Activated naive CD4-positive, alpha-beta T cell (primary cell): ENCODE measurements at places on chromosomes 7 and 10.

GRCh38 chr10:131960631-131961046, 21.1 kb downstream of the BNIP3 start:
- DNase-seq: no peak

DNA sequence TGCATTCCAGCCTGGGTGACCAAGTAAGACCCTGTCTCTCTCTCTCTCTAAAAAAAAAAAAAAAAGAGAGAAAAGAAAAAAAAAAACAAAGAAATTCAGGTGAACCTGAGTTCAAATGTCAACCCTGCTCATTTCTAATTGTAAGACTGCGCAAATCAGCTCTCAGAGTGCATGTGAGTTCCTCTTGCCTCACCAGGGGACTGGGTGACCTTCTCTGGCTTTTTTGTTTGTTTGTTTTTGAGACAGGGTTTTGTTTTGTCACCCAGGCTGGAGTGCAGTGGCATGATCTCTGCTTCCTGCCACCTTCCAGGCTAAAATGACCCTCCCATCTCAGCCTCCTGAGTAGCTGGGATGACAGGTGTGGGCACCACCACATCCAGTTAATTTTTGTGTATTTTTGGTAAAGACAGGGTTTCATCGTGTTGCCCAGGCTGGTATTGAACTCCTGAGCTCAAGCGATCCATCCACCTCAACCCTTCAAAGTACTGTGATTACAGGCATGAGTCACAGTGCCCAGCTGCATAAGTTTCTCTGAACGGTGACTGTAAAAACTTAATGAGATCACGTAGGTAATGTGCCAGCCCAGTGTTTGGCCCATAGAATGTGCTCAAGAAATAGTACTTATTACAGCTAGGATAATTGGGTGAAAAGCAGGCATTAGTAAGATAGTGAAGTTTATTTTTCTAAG, 45.3 kb upstream of the BAMBI start:
- DNase-seq: no peak

GRCh38 chr10:77576007-77576367, 61.6 kb downstream of the KCNMA1 start:
- no peak for DNase-seq

- no peak for DNase-seq
Observed at GRCh38 chr10:60459701-60460457, 70.2 kb upstream of the ANK3 start.

DNA sequence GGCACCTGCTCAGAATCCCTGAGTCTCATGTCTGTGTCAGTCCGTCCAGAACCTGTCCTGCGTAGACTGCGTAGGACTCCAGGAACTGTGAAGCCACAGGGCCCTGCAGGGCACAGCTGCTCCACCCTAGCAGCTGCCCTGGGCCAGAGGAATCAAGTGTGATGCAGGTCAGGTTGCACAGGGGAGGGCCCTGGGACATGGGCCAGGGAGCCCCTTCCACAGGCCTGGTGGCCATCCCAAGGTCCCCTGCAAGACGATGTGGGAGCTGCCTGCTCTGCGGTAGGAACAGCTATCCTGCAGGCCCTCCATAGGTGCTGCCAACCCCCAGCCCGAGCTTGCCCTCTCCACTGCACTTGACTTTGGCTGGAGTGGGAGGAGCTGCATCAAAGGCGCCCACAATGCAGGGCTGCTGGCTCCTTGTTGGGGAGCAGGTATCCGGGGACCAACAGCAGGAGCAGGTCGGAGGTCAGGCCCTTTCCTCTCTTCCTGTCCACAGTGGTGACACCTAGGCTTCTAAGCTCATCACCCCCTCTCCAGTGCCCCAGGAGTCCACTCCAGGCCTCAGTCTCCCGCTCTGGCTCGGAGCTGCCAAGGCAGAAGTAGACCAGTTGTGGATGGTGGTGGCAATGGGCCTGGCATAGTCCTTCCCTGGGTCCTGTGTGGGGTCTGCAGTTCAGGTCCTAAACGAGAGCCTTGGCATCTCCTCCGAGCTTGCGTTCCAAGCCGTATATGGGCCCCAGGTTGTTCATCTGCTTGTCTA, 149.1 kb downstream of the MAPK8 start:
- no peak for DNase-seq

- no peak for DNase-seq
Observed at GRCh38 chr10:47113907-47114500, 186.0 kb upstream of the GDF10 start.

DNA sequence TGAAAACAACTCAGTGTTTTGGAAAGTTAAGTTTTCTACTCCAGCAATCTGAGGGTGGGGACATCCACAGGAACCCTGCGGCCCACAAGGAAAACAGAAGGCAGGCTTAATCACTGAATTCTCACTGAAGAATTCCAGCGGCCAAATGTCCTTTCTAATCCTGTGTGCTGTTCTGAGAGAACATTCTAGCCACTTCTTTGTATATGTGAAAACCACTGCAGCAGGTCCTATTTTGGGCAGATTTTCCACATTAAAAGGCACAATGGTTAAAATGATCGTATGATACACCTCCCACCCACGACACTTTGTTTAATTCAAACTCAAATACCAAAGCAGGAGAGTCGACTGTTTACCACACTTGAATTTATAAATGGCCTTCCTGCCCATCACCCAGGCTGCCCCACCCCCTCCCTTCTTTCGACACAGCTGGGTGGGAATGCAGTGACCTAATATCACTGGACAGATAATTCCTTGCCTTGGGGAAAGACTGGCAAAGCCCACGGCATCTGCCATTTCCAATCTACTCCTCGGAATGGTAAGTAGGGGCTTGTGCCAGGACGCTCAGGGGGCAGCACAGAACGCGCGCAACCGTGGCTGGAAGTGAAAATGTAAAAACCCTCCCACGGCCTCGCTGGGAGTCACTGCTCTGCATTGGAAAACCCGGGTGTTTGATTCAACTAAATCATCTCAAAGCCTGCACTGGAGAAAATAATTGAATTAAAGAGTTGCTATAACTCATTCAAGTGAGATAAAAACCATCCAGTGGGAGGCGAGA, 67.0 kb downstream of the CTBP2 start:
- no peak for DNase-seq

- no peak for DNase-seq
Observed at GRCh38 chr7:152501506-152501905, 65.7 kb upstream of the KMT2C start.

DNA sequence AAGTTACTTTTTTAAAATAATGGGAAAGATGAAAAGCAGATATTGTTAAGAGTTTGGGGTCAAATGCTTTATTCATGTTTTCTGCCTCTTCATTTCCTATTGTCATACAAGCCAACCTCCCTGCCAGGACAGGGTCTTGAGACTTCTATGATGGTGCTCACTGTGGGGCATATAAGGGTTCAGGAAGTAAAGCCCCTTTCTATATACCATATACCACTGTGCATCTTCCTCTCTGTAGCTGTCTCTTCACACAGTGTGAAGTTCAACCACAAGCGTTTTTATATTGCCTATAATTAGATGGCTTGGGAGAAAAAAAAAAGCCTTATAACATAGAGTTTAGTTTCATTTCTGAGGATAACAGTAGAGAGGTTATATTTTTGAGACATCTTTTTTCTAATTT, 389.8 kb upstream of the SORCS1 start:
- DNase-seq: no peak

DNA sequence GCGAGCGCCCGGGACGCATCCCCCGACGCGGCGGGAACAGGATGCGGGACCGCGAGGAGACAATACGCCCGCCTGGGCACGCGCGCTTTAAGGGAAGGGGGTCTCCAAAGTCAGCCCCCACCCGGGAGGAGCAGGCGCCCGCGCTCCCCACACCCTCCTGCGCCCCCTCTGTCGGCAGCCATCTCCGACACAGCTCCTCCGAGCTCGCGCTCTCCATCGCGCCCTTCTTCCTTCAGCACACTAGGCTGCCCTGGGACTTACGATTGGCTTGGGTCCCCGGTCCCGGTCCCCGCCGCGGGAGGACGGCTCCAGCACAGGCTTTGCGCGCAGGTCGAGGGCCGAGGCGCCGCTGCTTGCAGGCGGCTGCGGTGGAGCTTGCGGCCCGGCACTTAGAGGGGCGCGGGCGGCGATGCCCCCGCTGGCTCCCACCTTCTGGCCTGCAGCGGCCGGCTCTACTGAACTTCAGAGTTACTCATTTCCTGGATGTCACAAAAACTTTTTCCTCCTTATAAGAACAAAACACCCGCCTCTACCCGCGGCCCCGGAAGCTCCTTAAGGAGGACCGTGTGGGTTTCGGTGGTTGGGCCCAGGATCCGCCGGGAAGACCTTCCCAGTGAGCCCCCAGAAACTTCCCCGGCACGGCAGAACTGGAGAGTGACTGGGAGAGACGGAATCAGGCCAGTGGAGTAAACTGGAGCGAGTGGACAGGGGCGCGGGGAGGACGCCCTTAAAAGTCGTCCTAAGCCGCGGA, at the start of gene ITPRIP:
ITPRIP (minus strand) TSS at position 481 of the 751 bp plus-strand sequence. CDS start 22,414 bp downstream, outside the sequence.
- DNase-seq: peak; percentile 36

DNA sequence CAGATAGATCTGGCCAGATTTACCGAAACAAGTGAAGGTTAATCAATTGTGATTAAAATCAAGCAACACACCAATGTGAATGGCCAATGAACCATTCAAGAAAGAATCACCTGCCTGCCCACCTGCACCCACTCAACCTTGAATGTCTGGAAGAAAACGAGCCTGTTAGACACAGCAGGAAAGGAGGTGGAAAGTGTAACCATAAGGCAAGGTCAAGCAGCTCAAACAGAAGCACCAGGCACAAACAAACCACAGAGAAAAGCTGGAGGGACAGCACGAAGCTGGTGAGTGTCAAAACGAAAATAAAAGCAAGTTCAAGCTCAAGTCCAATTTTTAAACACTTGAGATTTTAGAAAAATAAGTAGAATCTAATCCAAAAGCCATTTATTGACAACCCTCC, 64.9 kb downstream of the STEAP1B start:
- DNase-seq: no peak
